ENCODE measurements at places on chromosomes 2 and 18.

- DNase-seq, result no peak
Measured at GRCh38 chr2:32425719-32426141, 68.9 kb downstream of the BIRC6 start.

GRCh38 chr2:1900732-1901131 is 156.4 kb upstream of the PXDN start:
- peak; percentile 48 for DNase-seq

DNA sequence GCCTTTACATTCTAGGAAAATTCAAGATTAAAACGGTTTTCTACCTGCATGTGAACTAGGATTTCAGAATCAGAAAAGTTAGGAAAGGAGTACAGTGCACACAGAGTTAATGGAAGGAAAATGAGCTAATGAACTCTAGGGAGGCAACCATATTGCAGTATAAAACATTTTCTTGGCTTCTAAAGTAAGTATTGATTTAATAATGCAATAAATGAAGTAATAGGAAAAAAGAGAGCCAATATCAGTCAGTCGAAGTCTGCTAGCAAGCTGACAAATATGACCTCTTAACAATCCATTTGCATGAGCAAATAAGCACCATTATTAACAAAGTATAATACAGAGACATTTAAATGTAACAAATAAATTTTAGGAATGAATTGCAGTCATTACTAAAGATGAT is 80.2 kb upstream of the COL3A1 start:
- DNase-seq, result no peak

DNA sequence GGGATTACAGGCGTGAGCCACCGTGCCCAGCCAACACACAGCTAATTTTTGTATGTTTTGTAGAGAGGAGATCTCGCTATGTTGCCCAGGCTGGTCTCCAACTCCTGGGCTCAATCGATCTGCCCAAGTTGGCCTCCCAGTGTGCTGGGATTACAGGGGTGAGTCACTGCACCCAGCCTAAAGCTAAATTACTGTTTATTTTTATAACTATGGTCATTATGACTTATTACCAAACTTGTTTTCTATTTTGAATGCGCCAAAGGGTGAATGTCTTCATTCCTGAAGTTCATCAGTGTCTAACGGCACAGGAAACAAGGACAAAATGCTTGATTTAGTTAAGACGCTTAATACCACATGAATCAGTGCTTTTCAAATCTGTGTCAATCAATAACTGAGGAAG is 38.9 kb upstream of the GREB1L start:
- DNase-seq, result no peak

Data from D721Med (cell line).